ENCODE measurements at places on chromosomes 3 and 15.

DNA sequence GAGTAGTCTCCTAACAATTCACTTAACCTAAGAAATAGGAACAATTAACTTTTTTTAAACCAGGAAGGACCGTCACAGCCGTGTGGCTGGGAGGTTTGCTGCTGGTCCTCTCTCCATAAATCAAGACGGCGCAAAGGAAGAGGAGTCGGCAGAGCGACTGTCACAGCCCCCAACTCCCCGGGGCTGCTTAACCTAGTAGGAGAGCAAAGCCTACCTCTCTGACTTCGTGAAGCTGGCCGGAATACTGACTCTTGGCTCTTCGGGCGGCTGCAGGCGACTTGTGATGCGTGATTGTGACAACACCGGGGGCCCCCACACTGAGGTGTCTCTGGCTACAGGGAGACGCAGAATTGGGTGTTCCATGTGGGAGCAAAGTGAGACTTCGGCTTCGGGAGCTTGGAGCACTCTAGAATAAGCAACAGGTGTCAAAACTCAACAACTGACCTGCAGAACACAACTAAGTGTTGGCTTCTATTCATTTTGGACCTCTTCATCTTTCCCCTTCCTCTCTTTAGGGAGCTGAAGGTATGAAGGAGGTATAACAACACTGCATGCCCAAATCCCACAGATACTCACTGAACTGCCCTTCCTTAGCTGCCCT is 151.1 kb downstream of the OSBPL10 start:
- no peak for DNase-seq

DNA sequence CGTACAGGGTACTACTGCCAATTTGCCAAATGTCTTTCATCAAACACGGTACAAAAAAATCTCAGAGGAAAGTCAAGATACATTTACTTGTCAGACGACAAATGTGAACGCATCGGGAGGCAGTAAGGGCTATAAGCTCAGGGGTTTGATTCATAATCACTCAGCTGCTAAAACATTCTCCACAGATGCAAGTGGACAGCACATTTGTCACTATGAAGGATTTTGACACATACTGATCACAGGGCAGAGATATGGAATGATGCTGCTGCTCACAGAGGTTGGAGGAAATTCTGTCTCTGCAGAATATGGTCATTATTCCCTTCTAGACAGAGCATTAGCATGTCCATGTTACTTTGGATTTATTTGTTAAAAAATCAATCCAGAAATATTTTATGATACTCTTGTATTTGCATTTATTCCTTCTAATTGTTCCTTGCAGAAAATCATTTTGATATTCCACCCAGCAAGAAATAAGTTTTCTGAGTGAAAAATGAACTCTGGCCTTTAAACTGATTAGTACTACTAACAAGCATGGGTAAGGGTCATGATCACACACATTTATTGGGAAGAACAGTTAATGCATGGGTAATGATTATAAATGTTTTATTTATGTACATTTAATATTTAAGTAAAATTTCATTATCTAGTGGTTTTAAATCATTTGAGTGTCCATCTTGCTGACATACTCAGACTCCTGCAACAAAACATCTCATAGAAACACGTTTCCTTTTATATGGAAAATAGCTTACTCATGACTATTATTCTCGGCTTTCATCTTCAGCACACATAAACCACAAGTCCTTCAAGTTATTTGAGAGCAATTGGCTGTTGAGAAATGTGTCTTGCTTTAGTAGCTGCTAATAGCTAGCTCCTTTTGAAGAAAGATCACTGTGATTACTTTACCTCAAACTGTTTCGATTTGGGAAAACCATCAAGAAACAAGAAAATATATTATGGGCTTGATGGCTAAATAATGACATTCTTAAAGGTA is 559.3 kb downstream of the MECOM start:
- DNase-seq, result peak; percentile 19

- peak; percentile 53 for DNase-seq
Measured at GRCh38 chr3:151008699-151009098, 36.2 kb upstream of the CLRN1 start.

DNA sequence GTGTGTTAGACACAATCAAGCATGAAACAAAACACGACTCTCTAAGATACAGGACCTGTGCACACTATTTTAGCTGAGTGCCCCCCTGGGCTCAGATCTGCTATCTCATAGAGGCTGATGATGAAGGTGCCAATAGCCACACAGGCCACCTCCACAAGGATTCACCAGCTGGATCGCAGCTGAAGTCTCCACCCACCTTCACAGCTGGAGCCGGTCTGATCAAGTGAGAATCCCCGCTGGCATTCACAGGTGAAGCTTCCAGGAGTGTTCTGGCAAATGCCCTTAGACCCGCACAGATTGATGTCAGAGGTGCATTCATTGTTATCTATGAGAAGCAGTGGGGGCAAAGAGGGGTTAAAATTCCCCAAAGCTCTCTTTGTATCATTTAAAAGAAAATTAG is 90.1 kb downstream of the DUT start:
- DNase-seq, result no peak

- no peak for DNase-seq
Measured at GRCh38 chr15:68416158-68416535, 15.8 kb downstream of the ITGA11 start.

GRCh38 chr3:86954226-86954625 is 36.7 kb downstream of the VGLL3 start:
- no peak for DNase-seq

DNA sequence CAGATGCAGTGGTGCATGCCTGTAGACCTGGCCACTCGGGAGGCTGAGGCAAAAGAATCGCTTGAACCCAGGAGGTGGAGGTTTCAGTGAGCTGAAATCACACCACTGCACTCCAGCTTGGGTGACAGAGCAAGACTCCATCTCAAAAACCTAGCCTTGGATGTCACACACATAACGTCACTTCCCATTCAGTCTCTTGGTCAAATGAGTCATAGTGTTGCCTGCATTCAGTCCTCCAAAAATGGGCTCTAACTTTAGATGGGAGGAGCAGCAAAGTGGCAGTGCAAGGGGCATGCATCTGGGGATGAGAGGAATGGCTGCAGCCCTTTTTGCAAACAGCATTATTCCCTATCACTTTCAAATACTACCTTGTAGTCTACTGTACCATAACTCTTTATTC is 62.9 kb upstream of the AGBL1 start:
- DNase-seq, result no peak

- no peak for DNase-seq
Measured at GRCh38 chr3:133935843-133936769, 40.4 kb upstream of the RAB6B start.

GRCh38 chr3:157107644-157108133 is 52.3 kb downstream of the CCNL1 start:
- no peak for DNase-seq

- no peak for DNase-seq
Measured at GRCh38 chr3:124402791-124403190, 327.5 kb upstream of the UMPS start.

- no peak for DNase-seq
Measured at GRCh38 chr3:37800022-37800551, 61.6 kb upstream of the CTDSPL start.

DNA sequence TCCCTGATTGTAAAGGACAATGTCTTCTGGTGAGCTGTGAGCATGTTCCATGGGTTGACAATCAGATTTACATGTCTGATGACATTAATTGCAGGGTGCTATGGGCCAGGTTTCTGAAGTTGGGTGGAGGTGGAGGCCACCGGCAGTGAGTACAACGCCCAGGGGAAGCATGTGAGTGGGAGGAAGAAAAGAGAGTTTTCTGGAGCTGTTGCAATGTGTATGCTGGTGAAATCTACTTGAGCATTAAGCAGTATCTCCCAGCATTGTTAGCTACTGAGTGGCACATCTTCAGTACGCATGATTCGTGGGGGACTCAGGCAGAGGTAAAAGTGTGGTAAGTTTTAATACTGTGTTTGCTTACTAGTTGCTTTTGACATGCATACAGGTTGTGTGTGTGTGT is 26.6 kb downstream of the TMEM45A start:
- no peak for DNase-seq

DNA sequence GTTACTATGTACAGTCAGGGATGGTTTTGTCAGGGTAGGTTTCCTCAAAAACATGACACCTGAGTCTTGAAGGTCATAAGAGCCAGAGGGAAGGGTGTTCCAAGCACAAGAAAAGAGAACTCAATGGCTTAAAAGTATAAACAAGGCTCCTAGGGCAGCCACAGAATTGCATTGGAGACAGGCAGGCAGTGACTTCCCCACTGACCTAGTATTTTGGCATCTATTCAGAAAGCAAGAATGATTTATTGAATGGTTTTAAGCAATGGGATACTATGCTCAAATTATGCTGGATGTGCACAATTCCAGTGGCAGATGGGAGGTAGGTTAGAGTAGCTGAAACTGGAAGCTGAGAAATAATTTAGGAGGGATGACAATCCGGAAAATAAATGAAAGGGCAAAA is 54.0 kb downstream of the TSC22D2 start:
- DNase-seq, result no peak

- no peak for DNase-seq
Measured at GRCh38 chr15:78301828-78302227, 2.4 kb upstream of the SKIC8 start.

DNA sequence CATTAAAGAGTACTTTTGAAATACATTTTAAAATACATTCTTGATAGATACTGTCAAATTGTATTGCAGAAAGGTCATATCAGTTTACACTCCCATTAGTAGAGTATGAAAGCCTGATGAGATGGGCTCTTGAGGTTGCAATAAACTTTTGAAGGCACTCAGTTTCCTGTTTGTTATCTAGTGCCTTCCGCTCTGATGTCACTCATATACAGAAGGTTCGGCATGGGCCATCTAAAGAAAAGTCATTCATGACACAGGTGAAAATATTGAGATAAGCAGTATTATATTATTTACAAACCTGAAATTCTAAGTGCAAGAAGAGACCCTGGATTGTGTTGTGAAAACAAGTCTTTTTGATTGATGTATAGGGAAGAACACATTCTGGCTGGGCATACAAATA is 36.5 kb upstream of the DENND4A start:
- no peak for DNase-seq

GRCh38 chr3:128665362-128666021 is 14.9 kb upstream of the RPN1 start:
- no peak for DNase-seq

DNA sequence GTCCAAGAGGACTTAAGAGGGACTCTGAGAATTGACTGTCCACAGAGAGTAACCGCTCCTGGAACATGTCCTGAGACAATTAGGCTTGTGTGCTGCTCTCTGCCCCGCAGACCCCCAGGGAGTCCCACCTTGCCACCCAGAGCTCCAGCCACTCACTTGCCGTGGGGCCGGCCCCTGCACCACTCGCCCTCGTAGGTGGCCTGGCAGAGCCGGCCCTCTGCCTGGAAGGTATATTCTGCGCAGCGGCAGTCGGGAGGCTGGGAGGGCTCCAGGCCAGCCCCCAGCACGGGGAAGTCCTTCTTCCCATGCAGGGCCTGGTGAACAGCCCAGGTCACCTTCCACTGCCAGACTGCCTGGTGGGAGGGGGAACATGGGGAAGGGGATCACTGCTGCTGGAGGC is 10.5 kb downstream of the ALS2CL start:
- no peak for DNase-seq

- DNase-seq, result no peak
Measured at GRCh38 chr15:92811148-92811913, 88.8 kb upstream of the CHD2 start.

- no peak for DNase-seq
Measured at GRCh38 chr3:142500211-142500610, 52.4 kb upstream of the XRN1 start.

- no peak for DNase-seq
Measured at GRCh38 chr15:27576576-27576975, 522.5 kb downstream of the OCA2 start.

DNA sequence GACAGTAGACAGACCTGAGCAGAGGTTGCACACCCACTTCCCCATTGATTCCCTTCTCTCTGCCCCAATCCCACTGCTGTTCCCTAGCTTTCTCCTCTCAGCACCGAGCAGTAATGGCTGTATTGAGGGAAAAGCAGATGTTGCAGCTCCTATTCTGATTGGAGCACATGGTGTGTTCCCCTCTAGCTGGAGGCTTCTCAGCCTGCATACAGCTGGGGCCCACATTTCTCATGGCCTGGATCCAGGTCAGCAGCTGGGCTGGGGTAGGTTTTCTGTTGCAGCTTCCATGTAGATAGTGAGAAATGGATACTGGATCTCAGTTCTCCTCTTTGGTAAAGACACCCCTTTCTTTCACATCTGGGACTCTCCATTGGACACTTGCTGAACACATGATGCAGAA is 50.1 kb downstream of the RYR3 start:
- DNase-seq, result no peak

GRCh38 chr3:128316481-128316891 is 150.2 kb downstream of the DNAJB8 start:
- DNase-seq, result no peak

DNA sequence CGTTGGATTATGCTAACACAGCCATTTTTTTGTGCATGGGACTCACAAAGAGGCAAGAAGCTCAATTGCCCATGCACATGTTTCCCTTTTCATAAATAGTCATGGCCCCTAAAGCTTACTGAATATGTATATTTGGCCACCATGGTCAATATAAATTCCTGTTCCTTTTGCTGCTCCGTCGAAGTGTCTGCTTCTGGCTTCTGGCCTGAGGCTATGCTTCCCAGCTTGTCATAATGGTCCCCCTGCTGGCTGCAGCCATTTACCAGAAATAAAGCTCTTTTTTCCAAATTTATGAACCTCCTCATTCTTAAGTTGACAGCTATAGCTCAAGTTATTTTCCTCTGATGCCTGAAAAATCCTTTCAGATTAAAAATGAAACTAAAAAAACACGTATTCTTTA is 602.1 kb downstream of the VGLL3 start:
- DNase-seq, result no peak

DNA sequence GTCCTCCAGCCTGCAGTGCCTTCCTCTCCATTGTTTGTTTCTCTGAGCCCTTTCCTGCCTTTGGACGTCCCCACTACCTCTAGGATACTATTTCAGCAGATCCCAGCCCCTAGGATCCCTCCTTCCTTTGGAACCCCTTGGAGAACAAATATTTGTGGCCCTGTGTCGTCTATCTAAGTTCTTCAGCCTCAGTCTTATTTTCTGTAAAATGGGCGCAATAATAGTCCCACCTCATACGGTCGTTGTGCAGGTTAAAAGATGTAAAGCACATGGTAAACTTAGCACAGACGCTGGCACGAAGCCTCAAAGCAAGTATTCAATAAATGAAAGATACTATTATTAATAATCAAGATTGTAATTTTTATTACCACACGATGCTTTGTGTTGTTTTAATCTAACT is 122.0 kb downstream of the SV2B start:
- no peak for DNase-seq

DNA sequence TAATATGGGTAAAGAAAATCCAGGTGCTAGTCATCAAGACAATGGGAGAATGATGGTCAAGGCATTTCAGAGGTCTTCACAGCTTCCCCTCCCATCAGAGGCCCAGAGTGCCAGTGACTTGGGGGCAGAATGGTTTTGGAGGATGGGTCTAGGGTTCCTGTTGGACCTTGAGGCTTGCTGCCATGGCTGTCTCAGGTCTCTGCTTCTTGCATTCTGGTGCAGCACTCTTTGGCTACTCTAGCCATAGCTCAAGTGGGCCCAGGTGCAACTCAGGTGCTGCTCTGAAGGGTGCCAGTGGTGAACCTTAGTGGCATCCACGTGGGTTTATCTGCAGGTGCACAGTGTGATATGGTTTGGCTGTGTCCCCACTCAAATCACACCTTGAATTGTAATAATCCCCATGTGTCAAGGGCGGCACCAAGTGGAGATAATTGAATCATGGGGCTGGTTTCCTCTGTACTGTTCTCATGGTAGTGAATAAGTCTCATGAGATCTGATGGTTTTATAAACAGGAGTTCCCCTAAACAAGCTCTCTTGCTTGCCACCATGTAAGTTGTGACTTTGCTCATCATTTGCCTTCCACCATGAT is 48.5 kb upstream of the PEX5L start:
- no peak for DNase-seq

- peak; percentile 78 for DNase-seq
Measured at GRCh38 chr15:39586387-39587095, 5.7 kb downstream of the THBS1 start.

Measured in brain microvascular endothelial cell (primary cell).